Foreskin keratinocyte (primary cell): ENCODE measurements at places on chromosomes 6 and 20. TPM values are rescaled to one million over a fixed set of nuclear protein-coding genes. Genes with fewer than 3 reads are reported as not detected.

GRCh38 chr6:161355696-161356095 lies 81.8 kb upstream of the AGPAT4 start:
- DNase-seq: no peak

Gene TAGAP
- total RNA-seq: 0.07 TPM in 2 replicates

Gene TFAP2D
- not detected in 2 replicates for total RNA-seq

DNA sequence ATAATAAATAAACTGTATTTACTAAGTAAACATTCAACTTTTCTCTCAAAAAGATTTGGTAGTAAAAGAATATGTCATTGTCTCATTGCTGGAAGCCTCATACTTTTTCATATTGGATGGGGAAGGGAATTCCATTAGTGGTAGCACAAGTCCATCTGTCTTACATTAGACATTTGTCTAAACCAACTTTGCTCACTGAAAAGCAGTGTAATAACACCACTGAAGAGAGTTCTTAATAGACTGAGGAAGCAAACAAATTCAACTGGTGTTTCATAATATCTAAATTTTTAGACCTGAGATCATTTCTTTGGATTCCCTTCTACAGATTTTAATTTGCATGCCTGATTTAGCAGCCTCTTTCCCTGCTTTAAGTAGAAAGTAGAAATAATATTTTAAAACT lies 62.7 kb downstream of the PLCB1 start:
- DNase-seq: no peak

Gene PLAGL1
- total RNA-seq: 8.8 and 9.9 TPM in 2 replicates

DNA sequence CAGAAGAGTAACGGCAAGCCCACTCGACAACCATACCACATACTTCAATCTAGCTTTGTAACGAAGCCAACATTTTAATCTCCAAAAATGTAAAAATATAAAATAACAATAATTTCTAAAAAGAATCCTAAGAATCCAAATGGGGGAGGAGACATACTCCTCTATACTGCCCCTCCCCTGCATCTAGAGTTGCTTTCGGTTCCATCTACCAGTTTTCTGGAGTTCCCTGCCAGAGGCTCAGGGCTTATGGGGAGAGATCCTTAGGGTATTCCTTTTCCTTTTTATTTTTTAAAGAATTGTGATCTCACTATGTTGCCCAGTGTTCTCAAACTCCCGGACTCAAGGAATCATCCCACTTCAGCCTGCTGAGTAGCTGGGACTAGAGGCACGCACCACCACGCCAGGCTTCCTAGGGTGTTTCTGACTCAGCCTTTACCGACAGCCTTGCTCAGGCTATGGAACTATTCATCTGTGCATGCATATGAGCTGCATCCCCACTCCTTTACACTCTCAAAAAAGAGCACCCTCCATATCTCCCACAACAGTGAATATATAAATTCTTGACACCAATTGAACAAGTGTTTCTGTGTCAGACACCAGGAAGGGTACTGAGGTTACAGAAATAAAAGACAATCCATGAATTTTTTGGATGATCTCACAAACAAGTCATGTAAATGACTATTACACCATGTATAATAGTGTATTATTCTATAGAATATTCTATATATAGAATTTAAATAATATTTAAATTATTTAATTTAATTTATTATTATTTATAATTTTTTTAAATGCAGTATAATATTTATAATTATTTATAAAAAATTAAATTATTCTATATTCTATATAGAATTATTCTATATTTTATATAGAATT lies 40.7 kb upstream of the UBR2 start:
- peak; percentile 7 for DNase-seq

DNA sequence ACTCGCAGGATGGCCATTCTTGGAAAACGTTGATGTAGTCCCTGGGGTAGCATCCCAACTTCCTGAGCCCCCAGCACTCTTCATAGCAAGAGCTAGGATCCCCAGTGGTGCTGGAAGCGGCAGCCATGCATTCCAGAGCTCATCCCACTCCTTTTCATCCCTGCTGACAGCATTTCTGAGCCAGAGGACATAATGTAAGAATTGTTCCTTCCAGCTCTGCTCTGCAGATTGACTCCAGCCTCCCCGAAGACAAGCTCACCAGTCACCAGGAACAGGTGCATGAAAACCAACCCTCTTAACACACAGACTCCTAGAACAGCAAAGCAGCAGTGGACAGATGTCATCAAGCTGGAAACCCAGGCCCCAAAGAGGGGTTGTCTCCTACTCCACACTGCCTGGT lies 3.8 kb downstream of the SLC13A3 start:
- DNase-seq: no peak

GRCh38 chr20:15840636-15841301 lies 732.5 kb downstream of the KIF16B start:
- DNase-seq: no peak

DNA sequence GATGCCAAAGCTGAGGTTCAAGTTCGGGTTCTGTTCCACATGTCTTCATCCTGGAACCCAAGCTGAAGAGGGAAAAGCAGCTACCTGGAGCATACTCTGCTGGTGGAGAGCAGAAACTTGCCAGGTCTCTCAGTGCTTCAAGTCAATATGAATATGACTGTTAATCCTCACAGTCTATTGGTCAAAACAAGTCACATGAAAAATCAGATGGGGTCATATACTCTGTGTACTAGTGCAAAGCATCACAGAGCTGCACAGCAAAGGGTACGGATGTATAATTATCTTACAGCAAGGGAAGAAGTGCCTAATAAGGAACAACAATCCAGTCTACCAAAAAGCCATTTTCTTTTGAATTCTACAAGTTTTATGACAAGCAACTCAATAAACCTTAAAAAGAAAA lies 11.6 kb downstream of the NCOA7 start:
- DNase-seq: no peak

Gene CDYL
- total RNA-seq: 38.4 and 40.8 TPM in 2 replicates

DNA sequence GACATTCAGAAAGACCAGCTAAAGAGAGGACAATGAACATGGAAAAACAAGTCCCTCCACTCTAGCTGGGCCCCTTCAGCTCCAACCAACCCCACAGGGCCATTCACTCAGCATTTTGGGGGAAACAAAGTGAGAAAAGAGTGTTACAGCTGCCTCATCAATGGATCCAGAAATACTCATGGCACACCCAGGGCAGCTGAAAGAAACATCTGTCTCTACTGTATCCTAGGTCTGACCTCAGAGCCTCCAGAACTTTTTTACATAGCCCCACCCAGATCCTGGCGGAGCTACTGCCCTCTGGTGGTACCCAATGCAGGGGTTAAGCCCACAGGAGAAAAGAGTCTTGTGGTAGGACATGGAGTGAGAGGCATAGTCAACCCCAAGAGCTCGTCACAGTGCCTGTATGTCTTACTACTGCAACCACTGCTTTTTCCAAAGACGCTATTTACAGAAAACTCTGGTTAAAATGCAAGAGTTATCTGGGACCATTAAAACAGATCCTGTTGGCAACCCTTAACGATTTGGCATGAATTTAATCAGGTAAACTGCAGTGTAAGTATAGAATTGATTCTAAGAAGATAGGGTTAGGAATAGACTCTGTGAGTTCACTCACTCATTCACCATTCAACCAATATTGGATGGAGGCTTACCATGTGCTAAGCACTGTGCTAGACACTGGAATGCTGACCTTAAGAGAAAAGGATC lies 37.4 kb upstream of the FAM83C start:
- peak; percentile 61 for DNase-seq

- peak; percentile 26 for DNase-seq
Measured at GRCh38 chr6:51398064-51398705, 579.5 kb downstream of the TFAP2B start.

Gene SSR1
- total RNA-seq: 126 and 142 TPM in 2 replicates

GRCh38 chr6:158825038-158825950 lies 6.1 kb upstream of the EZR start:
- DNase-seq: no peak

Gene FRMD1
- not detected in 2 replicates for total RNA-seq

Gene SAMD5
- 1.4 and 2.6 TPM in 2 replicates for total RNA-seq

- no peak for DNase-seq
Measured at GRCh38 chr6:154406869-154407268, 50.3 kb upstream of the IPCEF1 start.

- no peak for DNase-seq
Measured at GRCh38 chr20:47667531-47668312, 117.6 kb downstream of the SULF2 start.

DNA sequence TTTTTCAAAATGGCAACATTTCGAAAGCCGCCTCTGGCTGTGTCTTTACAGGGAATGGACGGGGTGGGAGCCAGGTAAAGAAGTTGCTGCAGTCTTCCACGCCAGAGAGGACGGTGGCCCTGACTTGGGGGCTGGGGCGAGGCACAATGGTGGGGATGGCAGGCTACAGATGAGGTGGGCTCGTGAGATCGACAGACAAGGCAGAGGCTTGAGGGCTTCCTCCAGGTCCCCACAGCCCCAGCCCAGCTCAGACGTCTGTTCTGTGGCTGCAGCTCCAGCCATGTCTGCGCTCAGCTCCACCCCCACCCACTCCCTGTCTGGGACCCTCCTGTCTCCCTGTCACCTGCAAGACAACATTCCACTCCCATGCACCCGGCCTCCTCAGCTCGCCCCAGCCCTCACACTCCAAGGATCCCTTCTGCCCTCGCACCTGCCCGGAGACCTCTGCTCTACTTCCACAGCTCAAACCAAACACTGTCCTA lies 7.4 kb upstream of the C20orf144 start:
- DNase-seq: no peak

GRCh38 chr6:163147994-163148393 lies 266.5 kb upstream of the QKI start:
- no peak for DNase-seq

DNA sequence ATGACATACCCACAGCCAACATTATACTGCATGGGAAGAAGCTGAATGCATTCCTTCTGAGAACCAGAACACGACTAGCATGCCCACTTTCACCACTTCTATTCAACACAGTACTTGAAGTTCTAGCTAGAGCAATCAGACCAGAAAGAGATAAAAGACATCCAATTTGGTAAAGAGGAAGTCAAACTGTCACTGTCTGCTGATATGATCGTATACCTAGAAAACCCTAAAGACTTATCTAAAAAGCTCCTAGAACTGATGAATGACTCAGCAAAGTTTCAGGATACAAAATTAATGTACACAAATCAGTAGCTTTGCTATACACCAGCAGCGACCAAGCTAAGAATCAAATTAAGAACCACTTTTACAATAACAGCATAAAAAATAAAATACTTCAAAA lies 60.5 kb downstream of the EYS start:
- no peak for DNase-seq

DNA sequence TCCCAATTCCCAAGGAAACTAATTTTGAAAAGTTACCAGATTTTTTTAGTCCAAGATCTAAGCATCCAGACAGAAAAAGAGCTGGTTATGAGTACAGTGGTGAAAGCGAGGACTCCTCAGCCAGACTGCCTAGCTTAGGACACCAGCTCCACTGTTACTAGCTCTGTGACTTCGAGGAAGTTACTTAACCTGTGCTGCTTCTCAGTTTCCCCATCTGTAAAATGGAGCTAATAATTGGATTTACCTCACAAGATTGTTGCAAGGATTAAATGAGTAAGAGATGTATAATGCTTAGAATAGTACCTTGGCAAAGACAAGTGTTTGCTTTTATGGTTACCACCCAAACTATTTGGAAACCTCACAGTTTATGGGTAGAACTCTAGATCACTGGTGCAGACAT lies 1.1 kb downstream of the NT5DC1 start:
- no peak for DNase-seq

- DNase-seq: no peak
Measured at GRCh38 chr20:46151936-46152335, 33.8 kb downstream of the CD40 start.

GRCh38 chr6:81734081-81734480 lies 18.4 kb downstream of the TENT5A start:
- DNase-seq: no peak

- no peak for DNase-seq
Measured at GRCh38 chr6:109096208-109096607, 901 bp downstream of the CEP57L1 start.

DNA sequence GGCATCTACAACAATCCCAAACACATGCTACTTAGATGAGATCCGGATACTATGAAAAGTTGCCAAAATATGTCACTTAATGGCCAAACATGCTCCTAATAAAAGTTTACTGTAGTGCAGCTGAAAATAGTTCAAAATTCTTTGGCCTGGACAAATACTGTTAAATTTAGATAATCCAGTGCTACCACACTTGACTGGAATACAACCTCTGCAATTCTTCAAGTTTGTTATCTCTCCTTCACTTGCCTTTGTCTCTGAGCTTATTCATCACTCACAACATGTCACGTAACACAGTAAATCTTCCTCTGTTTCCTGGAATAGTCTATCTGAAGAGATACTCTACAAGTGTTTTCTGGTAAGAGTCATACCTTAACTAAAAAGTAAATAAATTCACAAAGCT lies 10.5 kb upstream of the PLN start:
- DNase-seq: no peak

DNA sequence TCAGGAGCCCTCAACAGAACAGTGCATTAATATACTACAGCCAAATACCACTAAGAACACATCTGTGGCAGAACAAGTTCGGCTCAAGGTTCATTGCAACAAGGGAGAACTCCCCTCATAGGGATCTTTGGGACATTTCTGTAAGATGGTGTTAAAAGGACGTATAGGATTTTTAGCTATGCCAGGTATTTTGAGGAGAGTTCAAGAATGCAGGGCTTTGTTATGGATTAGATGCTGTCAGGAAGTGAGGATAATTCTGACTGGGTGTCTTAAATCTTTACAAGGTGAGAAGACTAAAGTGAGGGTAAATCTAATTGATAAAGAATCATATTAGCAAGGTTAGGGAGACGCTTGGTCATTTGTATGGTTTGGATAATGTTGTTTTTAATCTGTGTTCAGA lies 83.7 kb upstream of the AHI1 start:
- DNase-seq: no peak

DNA sequence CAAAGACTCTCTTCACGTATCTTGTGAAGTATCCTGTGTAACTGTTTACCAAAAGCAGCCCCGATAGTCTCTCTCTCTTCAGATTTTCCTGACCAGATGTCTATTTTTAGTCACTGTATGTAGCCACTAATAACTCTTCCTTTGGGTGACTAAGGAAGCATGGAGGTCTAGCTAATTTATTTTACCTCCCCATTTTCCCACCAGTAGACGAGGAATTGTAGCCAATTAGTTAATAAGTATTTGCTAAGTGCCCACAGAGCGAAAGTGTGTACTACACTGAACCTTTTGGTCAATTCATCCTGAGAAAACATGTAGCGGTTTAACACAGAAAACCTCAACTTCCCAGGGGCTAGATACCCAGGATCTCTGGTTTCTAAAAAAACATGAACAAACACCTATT lies 180.6 kb downstream of the TBX18 start:
- DNase-seq: no peak

Gene TSBP1
- total RNA-seq: not detected in 2 replicates

- no peak for DNase-seq
Measured at GRCh38 chr6:132058975-132059374, 107.8 kb upstream of the CCN2 start.

Gene POLR3F
- total RNA-seq: 12.4 and 13.1 TPM in 2 replicates

DNA sequence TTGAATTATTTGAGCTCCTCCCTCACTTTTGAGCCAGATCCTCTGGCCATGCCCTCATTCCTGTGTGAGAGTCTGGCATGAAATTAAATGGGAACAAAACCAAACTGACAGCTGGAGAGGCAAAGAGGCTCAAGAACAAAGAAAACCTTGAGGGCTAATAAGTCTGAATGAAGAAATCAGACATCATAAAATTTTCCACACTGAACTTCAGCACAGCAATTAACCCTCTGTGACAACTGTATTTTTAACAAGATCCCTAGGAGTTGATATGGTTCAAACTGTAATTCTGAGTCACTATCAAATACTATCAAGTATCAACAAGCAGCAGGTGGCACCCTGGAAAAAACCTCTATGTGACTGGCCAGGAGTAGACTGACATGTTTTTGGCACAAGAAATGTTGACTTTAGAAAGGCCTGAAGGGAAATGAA lies 109.4 kb upstream of the EMILIN3 start:
- peak; percentile 56 for DNase-seq
